ENCODE measurements at places on chromosomes 2 and 18.

DNA sequence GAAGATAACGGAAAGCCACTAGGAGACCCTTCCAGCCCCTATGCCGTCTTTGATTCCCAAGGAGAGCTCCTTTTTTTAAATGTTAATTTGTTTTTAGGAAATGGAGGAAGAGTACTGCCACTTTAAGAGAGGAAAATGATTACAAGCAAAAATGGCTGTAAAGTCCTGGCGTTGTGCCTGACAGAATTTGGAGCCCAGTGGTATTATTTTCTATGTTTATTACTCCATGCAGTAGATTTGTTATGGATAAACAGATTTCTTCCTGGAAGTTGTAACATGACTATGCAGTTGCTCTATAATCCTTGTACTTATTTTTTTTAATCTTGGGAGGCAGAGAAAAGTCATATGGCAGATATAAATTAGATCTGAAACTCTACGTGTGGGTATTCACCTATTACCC, 141.3 kb downstream of the GBX2 start:
- no peak for DNase-seq

DNA sequence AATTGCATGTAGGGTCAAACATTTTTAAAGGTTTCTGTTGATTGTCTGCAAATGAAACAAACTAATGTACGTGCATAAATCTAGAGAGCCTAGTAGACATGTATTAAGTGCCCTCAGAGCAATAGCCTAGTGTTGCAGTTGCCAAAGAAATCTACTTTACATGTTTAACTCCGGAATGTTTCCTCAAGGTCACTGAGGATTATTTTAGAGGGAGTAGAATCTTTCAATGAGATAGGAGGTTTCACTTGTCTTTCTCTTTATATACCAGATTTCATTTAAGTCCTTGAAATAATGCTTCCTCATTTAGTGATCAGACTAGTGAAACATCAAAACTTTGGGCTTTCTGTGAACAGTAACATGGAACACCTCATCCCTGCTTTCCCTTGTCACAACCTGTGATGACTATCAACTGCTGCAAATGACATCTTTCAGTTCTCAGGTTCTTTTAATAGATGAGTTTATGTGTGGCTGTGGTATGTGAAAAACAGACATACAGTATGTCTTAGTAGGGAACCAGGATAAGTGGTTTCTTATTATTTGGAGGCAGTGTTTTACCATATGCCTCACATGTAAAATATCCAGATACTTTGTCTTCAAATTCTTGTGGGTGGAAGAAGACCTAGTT, 5.5 kb downstream of the UBE2E3 start:
- DNase-seq = no peak

DNA sequence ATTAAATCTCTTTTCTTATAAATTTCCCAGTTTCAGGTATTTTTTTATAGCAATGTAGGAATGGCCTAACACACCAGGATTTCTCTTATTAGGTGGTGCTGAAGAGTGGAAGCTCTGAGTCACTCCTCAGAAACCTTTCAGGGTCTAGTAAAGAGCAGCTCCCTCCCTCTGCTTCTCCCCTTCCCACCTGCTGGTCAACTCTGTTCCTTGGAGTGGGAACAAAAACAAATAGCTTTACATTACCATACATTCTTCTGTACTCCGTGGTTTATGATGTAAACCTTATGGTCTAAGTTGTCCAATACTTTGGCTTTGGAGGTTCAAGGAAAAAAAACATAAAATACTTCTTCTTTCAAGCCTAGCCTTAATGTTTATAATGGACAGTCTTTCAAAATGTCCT, 2.7 kb upstream of the IL1R1 start:
- no peak for DNase-seq

GRCh38 chr2:173572848-173573247, 218.2 kb downstream of the CDCA7 start:
- no peak for DNase-seq

DNA sequence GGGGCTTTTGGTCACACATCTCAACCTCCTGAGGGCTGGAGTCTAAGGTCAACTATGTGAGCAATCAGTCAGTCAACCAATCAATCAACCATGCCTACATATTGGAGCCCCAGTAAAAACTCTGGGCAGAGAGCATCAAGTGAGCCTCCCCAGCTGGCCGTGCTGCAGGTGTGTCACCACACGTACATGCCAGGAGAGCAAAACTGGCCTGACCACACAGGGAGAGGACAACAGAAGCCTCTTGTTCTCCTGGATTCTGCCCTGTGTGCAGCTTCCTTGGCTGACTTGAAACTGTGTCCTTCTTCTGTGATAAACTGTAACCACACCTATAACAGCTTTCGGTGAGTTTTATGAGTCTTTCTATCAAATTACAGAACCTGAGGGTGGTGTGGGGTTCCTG, 25.9 kb downstream of the GPR35 start:
- peak; percentile 55 for DNase-seq

GRCh38 chr2:184877909-184878308, 279.6 kb downstream of the ZNF804A start:
- no peak for DNase-seq

GRCh38 chr2:218777276-218777990, 4.5 kb upstream of the CYP27A1 start:
- DNase-seq = no peak

DNA sequence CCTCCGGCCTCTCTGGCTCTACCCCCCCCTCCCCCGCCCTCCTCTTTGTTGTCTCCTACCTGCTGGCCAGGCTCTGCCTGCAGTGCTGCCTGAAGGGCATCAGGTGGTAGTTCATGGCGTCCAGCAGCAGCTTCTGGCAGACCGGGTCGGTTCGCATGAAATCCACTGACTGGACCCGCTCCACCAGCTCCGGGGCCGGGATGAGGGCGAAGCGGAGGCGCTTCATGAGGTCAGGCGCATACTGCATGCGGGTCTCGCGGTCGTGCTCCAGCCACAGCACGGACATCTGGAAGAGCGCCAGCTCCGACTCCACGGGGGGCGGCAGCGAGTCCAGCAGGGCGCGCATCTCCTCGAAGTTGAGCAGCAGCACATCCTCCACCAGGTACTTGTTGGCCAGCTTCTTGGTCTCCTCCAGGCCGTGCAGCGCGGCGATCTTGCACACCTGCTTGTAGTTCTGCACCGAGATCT, 3.2 kb downstream of the KLHL14 start:
- no peak for DNase-seq

DNA sequence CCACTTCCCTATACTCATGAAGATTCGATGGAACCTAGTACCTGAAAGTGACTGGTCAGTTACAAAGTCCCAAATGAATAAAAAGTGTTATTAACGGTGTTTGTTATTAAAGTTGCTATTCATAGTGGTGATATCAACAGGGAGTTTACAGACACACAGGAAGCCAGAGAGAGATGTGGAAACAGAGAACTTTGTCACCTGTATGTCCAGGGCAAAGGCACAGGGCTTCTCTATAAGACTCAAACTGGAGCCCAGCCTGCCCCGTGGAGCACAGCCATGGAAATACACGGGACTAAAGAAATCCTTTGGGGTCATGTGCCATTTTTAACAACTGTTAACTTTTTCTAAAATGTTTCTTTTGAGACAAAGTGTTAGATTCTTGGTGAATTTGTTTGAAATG, 68.5 kb downstream of the KLF7 start:
- no peak for DNase-seq
